Body of pancreas (tissue), 4 donors: ENCODE measurements at places on chromosomes 1 and 21.
A peak's percentile ranks its signal among the peaks of the same experiment; 100 is the strongest.

DNA sequence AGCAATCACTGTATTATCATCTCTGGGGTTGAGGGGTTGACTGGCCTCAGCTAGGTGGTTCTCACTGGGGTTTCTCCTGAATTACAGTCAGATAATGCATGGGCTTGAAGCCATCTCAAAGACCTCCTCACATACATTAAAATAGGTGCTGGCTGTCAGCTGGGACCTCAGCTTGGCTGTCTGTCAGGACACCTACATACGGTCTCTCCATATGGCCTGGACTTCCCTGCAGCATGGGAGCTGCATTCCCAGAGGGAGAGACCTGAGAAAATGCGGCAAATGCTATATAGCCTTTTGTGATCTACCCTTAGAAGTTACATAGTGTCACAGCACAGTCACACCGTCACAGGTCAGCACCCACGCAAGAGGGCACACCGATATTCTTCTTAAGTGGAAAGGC is 93.6 kb downstream of the TSEN15 start:
- no peak overlapping the region for H3K4me3 ChIP-seq
- no peak overlapping the region for H3K27ac ChIP-seq
- DNase-seq = no peak
- H3K36me3 ChIP-seq = no peaks in the 10 kb centered on the region
- no peaks in the 10 kb centered on the region for H3K27me3 ChIP-seq
- H3K4me1 ChIP-seq = no peaks in the 10 kb centered on the region

DNA sequence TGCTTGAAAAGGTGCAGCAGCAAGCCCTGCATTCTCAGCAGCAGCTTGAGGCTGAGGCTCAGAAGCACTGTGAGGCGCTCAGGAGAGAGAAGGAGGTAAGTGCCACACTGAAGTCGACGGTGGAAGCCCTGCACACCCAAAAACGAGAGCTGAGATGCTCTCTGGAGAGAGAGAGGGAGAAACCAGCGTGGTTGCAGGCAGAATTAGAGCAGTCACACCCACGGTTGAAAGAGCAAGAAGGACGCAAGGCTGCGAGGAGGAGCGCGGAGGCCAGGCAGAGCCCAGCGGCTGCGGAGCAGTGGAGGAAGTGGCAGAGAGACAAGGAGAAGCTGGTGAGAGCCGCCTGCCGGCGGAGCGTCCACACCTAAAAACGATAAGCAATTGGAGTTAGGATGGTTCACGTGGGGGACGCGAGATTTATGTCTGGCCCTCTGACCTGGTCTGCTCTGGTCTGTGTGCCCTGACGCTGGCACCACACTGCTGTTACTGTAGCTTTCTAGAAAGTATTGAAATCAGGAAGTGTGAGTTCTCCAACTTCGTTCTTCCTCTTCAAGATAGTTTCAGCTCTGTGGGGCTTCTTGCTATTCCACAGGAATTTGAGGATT is 26.7 kb upstream of the DIP2A start:
- H3K27ac ChIP-seq = no peak overlapping the region
- H3K4me1 ChIP-seq = no peaks in the 10 kb centered on the region
- H3K4me3 ChIP-seq = no peak overlapping the region
- DNase-seq = no peak
- H3K36me3 ChIP-seq = peaks cover 20% of the 10 kb centered on the region

GRCh38 chr1:35500439-35500838 is 56.8 kb downstream of the KIAA0319L start:
- H3K4me1 ChIP-seq = peaks cover 11% of the 10 kb centered on the region
- no peaks in the 10 kb centered on the region for H3K27me3 ChIP-seq
- DNase-seq = no peak
- H3K36me3 ChIP-seq = no peaks in the 10 kb centered on the region

DNA sequence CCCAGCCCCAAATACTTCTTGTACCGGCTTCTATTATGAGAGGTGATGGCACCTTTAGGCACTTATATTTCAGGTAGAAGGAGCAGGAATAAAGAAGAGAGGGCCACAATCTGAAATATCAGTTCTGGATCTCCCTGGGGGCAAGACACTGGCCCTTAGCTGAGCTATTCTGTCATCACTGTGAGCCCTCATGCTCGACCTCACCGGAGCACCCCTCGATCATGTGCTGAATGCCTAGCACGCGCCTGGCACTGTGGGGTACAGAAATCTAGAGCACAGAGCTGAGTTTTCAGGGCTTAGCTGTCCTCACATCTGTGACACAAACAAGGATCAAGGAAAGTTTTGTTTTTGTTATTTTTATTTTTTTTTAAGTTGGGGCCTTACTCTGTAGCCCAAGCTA is 7.6 kb upstream of the MX1 start:
- H3K4me1 ChIP-seq = peaks cover 14% of the 10 kb centered on the region
- H3K36me3 ChIP-seq = no peaks in the 10 kb centered on the region
- H3K4me3 ChIP-seq = no peak overlapping the region
- peak overlapping the region; percentile 93 for H3K27ac ChIP-seq
- no peaks in the 10 kb centered on the region for H3K27me3 ChIP-seq

GRCh38 chr1:117782056-117782455 is 147.4 kb downstream of the GDAP2 start:
- no peak overlapping the region for H3K4me3 ChIP-seq
- DNase-seq = no peak
- no peaks in the 10 kb centered on the region for H3K27me3 ChIP-seq

- H3K4me3 ChIP-seq = no peak overlapping the region
- no peak overlapping the region for H3K27ac ChIP-seq
- DNase-seq = no peak
- no peaks in the 10 kb centered on the region for H3K27me3 ChIP-seq
- peaks cover 2% of the 10 kb centered on the region for H3K36me3 ChIP-seq
Measured at GRCh38 chr21:41891132-41891531, 12.0 kb upstream of the PRDM15 start.

GRCh38 chr1:11736746-11737639 is 1.1 kb downstream of the AGTRAP start:
- H3K4me3 ChIP-seq = peak overlapping the region; percentile 70
- peaks cover 22% of the 10 kb centered on the region for H3K4me1 ChIP-seq
- no peaks in the 10 kb centered on the region for H3K36me3 ChIP-seq
- peak; percentile 60 for DNase-seq
- no peaks in the 10 kb centered on the region for H3K27me3 ChIP-seq

- H3K27me3 ChIP-seq = no peaks in the 10 kb centered on the region
- no peaks in the 10 kb centered on the region for H3K36me3 ChIP-seq
Measured at GRCh38 chr1:236659792-236660587, 26.3 kb upstream of the ACTN2 start.

DNA sequence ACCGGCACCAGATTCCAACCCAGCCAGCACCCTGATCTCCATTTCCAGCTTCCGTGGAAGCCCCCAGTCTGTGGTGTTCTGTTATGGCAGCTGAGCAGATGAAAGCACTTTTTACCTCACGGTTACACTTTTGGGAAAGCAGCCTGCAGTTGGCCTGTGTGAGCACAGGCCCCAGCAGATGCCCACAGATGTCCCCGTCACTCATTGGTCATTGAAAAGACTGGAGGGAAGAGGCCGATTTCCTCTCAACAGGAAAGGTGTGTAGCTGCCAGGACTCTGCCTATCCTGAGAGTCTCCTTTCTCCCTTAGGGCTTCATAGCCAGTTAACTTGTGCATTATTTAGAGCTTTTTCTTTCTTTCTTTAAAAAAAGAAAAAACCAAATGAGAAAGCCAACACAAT is 123.0 kb downstream of the PCBP3 start:
- no peak for DNase-seq
- no peak overlapping the region for H3K4me3 ChIP-seq
- H3K27ac ChIP-seq = no peak overlapping the region

DNA sequence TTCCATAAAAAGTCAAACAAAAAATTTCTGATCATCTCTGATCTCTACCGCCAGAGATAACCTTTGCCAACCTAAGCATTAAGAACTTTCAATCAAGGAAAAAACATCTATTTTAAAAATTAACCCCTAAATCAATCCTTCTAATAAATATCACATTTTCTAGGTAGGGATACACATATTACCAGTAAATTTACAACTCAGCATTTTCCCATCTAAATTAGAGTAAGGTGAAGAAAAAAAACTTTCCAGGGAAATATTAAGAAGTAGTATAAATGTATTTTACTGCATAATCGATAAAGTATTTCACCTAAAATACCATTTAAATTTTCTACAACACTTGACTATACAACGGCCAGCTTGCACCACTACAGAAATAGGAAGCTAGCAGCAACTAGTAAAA is 1.5 kb downstream of the STX6 start:
- no peak overlapping the region for H3K27ac ChIP-seq
- DNase-seq = no peak
- H3K4me3 ChIP-seq = no peak overlapping the region
- H3K27me3 ChIP-seq = no peaks in the 10 kb centered on the region
- peaks cover 12% of the 10 kb centered on the region for H3K4me1 ChIP-seq

GRCh38 chr1:26290122-26290881 is 10.4 kb downstream of the SH3BGRL3 start:
- H3K36me3 ChIP-seq = no peaks in the 10 kb centered on the region
- H3K27me3 ChIP-seq = no peaks in the 10 kb centered on the region
- H3K4me3 ChIP-seq = no peak overlapping the region
- no peak for DNase-seq
- no peak overlapping the region for H3K27ac ChIP-seq

- no peaks in the 10 kb centered on the region for H3K27me3 ChIP-seq
- DNase-seq = no peak
- H3K4me1 ChIP-seq = peaks cover 10% of the 10 kb centered on the region
- H3K4me3 ChIP-seq = no peak overlapping the region
Measured at GRCh38 chr1:68919075-68919474, 422.2 kb upstream of the DEPDC1 start.

DNA sequence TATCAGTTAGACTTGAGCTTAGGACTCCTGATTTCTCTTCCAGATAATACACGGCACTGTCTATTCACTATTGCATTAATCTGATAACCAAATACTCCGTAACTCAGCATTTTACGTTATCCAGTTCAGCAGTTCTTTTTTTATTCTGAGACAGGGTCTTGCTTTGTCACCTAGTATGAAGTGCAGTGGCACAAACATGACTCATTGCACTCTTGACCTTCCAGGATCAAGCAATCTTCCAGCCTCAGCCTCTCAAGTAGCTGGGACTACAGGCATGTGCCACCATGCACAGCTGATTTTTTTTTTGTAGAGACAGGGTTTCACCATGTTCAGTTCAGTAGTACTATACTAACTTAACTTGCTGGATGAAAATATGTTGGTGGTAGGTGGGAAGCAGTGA is 156.4 kb downstream of the PATJ start:
- no peak for DNase-seq
- no peak overlapping the region for H3K27ac ChIP-seq
- H3K4me1 ChIP-seq = no peaks in the 10 kb centered on the region
- H3K27me3 ChIP-seq = no peaks in the 10 kb centered on the region
- H3K4me3 ChIP-seq = no peak overlapping the region

- H3K4me1 ChIP-seq = peaks cover 22% of the 10 kb centered on the region
- no peak for DNase-seq
- no peak overlapping the region for H3K27ac ChIP-seq
- no peaks in the 10 kb centered on the region for H3K27me3 ChIP-seq
Measured at GRCh38 chr1:180265871-180266270, 35.8 kb downstream of the LHX4 start.

GRCh38 chr1:153365696-153366095 is 8.0 kb downstream of the S100A9 start:
- no peak overlapping the region for H3K27ac ChIP-seq
- no peaks in the 10 kb centered on the region for H3K4me1 ChIP-seq
- no peak overlapping the region for H3K4me3 ChIP-seq
- H3K27me3 ChIP-seq = no peaks in the 10 kb centered on the region
- no peaks in the 10 kb centered on the region for H3K36me3 ChIP-seq

DNA sequence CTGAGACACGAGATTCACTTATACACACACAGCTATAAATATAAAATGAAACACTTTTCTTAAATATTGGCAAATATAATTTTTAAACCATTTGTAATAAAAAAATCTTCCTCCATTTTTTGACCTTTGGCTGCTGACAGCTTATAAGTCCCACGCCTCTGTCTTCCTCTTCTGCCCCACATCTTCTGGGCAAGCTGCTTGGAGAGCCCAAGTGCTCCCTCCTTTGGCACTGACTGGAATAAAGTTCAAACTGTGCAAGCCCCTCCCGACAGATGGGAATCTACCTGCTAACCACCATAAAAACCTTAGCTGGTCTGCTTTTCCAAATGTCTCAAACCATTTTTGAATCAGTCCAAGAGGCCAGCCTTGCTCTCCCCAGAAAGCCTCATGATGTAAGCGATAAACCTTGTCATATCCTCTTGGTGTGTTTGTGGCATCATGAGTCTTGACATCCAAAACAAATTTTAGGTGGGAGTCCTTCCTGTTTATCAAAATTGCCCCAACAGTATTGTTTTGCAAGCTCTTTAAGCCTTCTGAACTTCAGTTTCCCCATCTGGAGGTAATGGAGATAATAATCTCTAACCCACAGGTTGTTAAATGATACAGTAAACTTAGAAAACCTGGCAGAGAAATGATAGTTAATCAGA is 99.8 kb downstream of the SNX7 start:
- no peak overlapping the region for H3K27ac ChIP-seq
- no peak for DNase-seq
- H3K36me3 ChIP-seq = peaks cover 2% of the 10 kb centered on the region
- H3K4me3 ChIP-seq = no peak overlapping the region
- no peaks in the 10 kb centered on the region for H3K27me3 ChIP-seq

GRCh38 chr1:56399326-56399725 is 180.0 kb downstream of the PLPP3 start:
- no peak overlapping the region for H3K4me3 ChIP-seq
- no peaks in the 10 kb centered on the region for H3K4me1 ChIP-seq
- H3K27me3 ChIP-seq = no peaks in the 10 kb centered on the region
- no peak overlapping the region for H3K27ac ChIP-seq

DNA sequence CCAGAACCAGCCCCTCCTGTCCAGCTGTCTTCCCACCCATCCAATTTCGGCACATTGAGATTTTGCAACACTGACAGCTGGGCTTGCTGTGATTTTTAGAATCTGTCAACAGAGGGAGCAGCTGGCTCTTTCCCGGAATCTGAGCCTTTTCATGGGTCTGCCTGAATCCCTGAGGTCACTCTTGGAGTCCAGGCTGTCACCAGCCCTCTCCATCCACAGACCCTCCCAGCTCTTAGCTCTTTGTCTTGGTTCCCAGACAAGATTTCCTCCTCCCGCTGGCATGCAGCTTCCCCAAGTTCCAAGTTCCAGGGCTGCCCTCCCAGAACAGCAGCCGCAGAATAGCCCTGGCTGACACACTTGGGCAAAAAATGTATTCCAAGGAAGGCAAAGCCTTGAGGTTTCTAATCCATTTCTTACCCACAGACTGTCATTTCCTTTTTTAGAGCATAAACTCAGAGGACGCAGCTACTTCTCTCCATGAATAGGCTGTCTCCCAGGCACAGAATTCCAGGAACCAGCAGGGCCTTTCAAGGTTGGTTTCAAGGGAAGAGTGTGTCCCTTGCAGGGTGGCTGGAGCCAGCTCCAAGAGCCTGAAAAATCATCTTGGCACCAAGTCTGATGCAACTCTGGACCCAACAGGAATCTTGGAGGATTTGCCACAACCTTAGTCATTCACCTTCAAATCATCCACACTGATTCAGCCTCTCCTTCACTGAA is 7.1 kb upstream of the TMEM61 start:
- DNase-seq = peak; percentile 41
- no peak overlapping the region for H3K27ac ChIP-seq
- no peak overlapping the region for H3K4me3 ChIP-seq
- no peaks in the 10 kb centered on the region for H3K4me1 ChIP-seq
- H3K27me3 ChIP-seq = no peaks in the 10 kb centered on the region

- no peaks in the 10 kb centered on the region for H3K36me3 ChIP-seq
- DNase-seq = no peak
- H3K27me3 ChIP-seq = no peaks in the 10 kb centered on the region
- H3K4me3 ChIP-seq = no peak overlapping the region
- H3K27ac ChIP-seq = no peak overlapping the region
Measured at GRCh38 chr1:72009173-72010093, 272.9 kb downstream of the NEGR1 start.

- H3K4me3 ChIP-seq = no peak overlapping the region
- H3K27ac ChIP-seq = no peak overlapping the region
- DNase-seq = no peak
- no peaks in the 10 kb centered on the region for H3K4me1 ChIP-seq
- H3K27me3 ChIP-seq = no peaks in the 10 kb centered on the region
- no peaks in the 10 kb centered on the region for H3K36me3 ChIP-seq
Measured at GRCh38 chr1:175863299-175864050, 120.1 kb upstream of the TNR start.
